ENCODE measurements at places on chromosomes 11 and 22.

- no peak for DNase-seq
Observed at GRCh38 chr11:76267556-76267955, 61.3 kb upstream of the WNT11 start.

DNA sequence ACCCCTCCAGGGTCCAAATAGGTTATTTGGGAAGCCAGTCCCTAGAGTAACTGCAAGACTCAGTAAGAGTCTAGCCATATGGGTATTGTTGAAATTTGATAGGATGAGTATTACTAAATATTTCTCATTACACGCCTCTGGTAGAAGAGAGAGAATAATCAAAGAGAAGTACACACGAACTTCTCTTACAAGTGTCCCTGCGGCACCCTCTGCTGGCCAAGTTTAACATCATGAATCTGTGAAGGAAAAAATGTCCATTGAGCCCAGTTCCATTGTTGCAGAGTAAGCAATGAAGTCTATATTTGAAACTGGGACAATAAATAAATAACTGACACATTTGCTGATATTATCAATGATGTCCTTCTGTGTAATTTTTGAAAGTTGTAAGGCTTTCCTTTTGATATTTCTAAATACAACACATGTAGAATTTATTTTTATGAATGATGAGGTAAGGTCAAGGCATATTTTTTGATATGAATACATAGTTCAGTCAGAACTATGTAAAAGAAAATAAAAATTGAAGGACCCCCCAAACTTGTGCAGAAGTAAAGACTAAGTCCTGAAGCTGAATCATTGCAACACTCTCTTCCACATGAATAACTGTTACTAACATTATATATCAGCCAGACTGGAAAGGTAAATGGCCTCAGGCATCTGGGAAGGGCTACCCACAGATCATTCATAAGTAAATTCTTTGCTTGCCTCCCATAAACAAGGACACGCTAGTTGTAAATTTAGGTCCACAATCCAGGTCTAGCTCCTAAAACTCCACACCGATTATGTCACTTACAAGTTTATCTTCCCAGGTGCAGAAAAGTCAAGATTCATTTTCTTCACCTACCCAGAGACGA lies 10.0 kb downstream of the OR51L1 start:
- peak; percentile 38 for DNase-seq

GRCh38 chr22:35369996-35370395 lies 10.9 kb upstream of the HMOX1 start:
- DNase-seq, result no peak

DNA sequence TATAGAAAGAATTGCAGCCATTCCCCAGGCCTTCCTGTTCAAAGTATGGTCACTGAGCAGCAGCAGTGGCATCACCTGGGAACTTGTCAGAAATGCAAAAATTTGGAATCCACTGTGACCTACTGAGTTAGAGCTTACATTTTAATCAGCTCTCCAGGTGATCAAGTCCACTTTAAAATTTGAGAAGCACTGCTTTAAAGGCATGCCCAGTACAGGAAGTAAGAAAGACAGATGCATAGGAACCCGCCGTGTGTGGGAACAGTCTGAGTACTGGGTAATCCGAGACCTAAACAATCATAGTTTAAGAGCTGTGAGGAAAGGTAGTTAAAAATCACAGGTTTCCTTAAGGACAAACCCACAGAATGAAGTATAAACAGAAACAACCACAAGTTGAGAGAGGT lies 462.4 kb downstream of the RAB38 start:
- DNase-seq, result no peak

DNA sequence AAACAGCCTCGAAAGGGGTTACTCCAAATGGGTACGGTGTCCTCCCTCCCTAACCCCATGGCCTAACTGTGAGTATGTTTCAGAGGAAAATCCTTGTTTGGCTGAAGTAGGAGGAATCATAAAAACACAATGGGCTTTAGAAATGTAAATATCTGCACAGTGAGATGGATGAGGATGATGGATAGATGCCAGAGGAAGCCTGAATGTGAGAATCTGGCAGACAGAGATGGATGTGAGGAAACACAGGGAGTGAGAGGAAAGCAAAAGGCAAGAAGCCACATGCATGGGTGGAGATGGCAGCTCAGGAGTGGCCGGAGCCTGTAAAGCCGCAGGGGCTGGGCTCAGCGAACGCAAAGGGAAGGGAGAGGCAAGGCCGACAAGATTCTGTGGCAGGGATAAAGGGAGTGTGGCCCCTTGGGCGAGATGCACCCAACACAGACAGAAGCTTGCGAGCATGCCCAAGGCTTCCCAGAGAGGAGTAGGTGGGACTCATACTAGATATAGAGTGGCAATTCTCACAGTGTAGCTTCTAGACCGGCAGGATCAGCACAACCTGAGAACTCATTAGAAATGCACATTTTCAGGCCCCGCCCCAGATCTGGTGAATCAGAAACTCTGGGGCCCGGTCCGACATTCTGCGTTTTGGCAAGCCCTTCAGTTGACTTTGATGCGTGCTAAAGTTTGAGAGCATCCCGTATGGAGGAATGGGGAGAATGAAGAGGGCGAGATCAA lies 237.3 kb upstream of the CADM1 start:
- DNase-seq, result no peak

GRCh38 chr11:126485021-126485792 lies 129.7 kb downstream of the ST3GAL4 start:
- no peak for DNase-seq

DNA sequence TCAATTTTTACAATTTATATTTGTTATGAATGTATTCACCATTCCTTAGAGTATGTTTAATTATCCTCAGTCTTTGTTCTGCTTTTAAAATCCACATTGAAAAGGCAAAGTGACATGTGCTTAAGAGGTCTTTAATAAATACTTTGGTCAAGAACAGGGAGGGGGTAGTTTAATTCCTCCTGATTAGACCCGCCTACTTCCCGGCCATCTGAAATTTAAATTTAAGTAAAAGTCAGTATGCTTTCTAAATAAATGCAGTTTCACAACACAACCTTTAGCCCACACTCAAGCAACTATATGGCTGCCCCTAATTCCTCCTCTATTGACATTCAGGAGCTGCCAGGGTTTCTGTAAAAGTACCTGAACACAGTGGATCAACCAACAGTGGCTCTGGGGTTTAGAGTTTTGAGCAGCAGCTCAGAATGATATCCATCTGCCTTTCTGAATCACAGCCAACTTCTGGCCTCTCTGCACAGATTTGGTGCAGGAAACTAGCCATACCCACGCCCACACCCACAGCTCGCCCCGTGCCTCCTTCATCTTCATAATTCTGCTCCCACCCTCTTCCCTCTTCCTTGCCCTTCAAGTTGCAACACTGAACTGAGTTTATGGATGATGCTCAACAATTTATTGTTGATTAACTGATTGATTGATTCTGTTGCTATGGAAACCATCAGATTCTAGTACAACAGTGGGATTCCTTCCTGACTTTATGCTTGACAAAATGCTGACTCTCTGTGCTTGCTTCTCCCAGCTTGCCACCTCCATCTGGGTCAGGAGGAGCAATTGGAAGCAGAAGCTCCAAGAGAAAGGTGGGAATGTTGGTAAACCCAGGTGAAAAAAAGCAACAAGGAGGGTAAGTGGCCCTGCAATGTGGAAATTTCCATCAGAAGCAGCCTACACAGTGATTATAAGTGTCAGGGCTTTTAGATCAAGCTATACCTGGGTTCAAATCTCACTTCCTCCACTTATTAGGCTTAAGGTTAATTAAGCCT lies 70.8 kb downstream of the PANX1 start:
- DNase-seq, result no peak

GRCh38 chr11:90558328-90558865 lies 335.5 kb upstream of the CHORDC1 start:
- DNase-seq, result no peak

DNA sequence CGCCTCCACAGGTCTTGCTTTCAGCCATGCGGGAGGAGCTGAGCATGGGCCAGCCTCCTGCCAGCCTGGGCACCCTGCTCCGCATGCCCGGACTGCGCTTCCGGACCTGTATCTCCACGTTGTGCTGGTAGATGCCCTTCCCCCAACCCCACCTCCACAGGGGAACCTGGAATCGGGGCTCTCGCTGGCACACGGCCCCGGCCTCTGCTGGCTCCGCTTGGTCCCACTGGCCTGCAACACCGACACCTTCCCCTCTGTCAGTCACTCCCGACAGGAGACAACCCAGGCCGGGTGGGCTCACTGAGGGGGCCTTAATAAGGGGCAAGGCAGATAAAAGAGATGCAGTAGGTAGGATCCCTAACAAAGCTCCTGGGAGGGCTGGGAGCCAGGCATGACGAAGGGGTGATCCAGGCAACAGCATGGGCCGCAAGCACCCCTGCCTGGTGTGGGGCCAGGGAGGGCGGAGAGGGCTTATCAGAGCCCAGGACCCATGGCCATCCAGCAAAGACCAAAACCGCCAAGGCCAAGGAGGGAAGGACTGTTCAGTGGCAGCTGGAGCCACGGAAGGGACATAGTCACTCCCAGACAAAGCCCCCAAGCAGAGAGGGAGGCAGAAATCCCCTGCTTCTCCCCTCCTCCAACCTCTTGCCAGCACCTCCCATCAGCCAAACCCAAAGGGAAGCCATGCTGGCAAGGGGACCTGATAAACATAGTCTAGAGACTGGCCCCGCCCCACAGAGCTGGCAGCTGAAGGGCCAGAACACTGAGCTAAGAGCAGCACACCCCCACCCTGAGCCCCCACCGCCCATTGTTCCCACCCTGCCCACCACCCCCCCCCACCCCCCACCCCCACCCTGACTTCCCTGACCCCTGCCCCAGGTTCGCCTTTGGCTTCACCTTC lies 8.0 kb downstream of the SLC22A12 start:
- DNase-seq, result no peak

- DNase-seq, result no peak
Observed at GRCh38 chr11:86492370-86493010, 117.8 kb downstream of the CCDC81 start.

GRCh38 chr11:76277298-76278175 lies 71.2 kb upstream of the WNT11 start:
- no peak for DNase-seq

GRCh38 chr11:100863080-100863581 lies 176.0 kb downstream of the ARHGAP42 start:
- no peak for DNase-seq

- no peak for DNase-seq
Observed at GRCh38 chr11:8586805-8587204, 7.2 kb downstream of the STK33 start.

- no peak for DNase-seq
Observed at GRCh38 chr11:16603245-16603644, 135.2 kb upstream of the C11orf58 start.

GRCh38 chr11:117230999-117231841 lies 653 bp downstream of the PCSK7 start:
- no peak for DNase-seq

GRCh38 chr22:46684706-46685105 lies 53.3 kb downstream of the CERK start:
- no peak for DNase-seq

Measured in occipital lobe (tissue), 3 donors.